ENCODE measurements at places on chromosomes 16 and 17.
A peak's percentile ranks its signal among the peaks of the same experiment; 100 is the strongest.

DNA sequence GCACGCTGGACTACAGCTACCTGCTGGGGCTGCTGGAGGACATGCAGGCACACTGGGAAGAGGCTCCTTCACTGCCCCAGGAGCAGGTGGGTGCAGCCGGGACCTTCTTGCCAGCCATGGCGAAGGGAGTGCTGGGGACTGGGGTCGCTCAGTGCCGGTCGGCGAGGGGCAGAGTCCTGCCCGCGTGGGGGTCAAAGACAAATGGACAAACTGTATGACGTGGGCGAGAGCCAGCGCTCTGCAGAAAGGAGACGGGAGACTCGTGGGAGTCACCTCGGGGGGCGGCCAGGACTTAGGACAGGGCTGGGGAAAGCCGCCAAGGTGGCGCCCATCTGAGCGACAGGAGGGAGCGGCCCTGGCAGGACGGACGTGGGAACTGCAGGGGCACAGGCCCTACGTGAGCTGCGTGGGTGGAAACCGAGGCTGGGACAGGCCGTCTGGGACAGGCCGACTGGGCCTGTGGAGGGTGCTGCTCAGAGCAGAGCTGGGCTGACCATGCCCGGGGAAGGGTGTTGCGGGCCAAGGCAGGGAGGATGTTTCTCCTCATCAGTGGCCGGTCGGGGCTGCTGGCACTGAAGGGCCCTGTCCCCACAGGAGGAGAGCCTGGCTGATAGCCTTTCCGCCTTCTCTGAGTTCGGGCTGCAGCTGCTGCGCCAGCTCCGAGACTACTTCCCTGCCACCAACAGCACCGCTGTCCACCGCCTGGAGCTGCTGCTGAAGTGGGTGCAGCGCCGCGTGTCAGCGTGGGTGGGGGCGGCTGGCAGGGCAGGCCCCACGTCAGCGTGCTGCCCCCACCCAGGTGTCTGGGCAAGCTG, 8.0 kb downstream of the TSR3 start:
- no peak for DNase-seq

- no peak for DNase-seq
These were observed 4.5 kb downstream of the CCR7 start for GRCh38 chr17:40560592-40561293.

- DNase-seq, result no peak
These were observed 72.8 kb downstream of the MMD start for GRCh38 chr17:55348749-55349354.

GRCh38 chr17:59439262-59439661, 107.8 kb downstream of the YPEL2 start:
- DNase-seq, result no peak

DNA sequence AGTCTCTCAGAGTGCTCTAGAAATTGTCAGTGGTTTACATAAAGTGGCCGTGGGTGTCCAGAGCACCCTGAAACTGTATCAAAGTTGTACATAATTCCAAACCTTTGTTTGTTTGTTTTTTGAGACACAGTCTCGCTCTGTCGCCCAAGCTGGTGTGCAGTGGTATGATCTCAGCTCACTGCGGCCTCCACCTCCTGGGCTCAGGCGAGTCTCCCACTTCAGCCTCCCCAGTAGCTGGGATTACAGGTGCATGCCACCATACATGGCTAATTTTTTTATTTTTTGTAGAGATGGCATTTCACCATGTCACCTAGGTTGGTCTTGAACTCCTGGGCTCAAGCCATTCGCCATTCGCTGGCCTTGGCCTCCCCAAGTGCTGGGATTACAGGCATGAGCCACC, 24.3 kb upstream of the ADGRG1 start:
- DNase-seq, result no peak

GRCh38 chr16:27430512-27430911, 28.5 kb downstream of the IL21R start:
- DNase-seq, result no peak

DNA sequence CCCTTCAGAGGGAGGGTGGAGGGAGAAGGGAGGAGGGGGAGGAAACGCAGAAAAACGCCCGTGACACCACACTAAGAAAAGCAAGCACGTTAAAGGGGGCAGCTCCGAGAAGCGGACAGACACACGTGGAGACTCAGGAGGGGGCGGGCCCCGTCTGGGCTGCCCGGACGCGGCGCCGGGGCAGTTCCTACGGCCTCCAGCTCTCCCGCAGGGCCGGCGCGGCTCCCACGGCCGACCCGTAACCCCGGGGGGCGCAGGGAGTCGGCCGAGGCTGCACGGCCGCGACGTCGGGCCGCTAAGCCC, 362 bp downstream of the KLHDC4 start:
- no peak for DNase-seq

GRCh38 chr17:66567234-66568170, 265.1 kb downstream of the PRKCA start:
- peak; percentile 75 for DNase-seq

DNA sequence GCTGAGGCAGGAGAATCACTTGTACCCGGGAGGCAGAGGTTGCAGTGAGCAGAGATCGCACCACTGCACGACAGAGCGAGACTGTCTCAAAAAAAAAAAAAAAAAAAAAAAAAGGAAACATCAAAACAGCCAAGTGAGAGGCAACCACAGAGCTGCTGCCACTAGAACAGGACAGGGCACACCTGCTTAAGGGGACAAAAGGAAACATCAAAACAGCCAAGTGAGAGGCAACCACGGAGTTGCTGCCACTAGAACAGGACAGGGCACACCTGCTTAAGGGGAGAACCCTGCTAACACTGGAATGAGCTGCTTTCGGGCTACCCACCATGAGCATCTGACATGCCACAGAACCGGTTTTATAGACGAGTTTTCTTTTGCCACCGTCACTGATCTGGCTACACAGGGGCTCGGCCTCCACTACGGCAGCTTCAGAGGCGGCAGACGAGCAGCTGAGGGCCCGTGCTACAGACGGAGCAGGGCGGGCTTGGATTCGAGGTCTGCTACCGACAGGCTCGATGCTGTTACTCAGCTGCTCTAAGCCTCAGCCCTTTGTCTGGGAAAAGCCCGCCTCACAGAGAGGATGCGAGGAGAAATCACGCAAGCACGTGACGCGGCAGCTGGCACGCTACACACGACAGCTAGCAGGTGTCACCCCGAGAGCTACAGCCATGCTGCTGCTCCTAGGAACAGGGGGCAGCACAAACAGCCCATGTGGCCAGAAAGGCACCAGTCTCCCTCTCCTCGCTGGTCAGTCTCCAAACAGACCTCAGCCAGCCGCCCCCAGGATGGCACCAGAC, 2.0 kb downstream of the P4HB start:
- no peak for DNase-seq

- DNase-seq, result no peak
These were observed 64.0 kb downstream of the DYNLRB2 start for GRCh38 chr16:80604600-80605355.

DNA sequence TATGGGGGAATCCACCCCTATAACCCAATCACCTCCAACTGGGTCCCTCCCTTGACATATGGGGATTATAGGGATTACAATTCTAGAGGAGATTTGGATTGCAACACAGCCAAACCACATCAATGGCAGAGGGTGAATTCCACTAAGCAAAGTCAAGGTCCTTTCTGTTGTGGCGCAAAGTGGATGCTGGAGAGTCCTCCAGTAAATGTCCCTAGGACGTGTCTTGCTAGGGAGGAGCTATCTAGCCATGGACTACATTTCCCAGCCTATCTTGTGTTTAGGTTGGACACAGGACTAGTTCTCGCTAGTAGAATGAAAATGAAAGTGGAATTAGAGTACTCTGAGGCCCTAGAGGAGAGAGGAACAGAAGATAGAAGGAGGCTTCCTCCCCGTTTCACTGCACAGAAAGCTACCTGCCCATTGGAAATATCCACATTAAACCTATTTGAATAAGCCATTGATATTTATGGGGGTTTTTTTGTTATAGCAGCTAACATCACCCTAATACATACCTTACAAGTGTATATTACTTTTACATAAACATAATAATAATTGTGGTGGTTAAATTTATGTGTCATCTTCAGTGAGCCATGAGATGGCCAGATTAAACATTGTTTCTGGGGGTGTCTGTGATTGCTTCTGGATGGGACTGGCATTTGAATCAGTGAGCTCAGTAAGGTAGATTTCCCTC, 56.7 kb upstream of the ERCC4 start:
- DNase-seq, result no peak

GRCh38 chr17:32780721-32781120, 96.2 kb downstream of the MYO1D start:
- no peak for DNase-seq

GRCh38 chr17:19317359-19318095, 45.0 kb downstream of the B9D1 start:
- no peak for DNase-seq

- DNase-seq, result no peak
These were observed 5.1 kb upstream of the SLC16A11 start for GRCh38 chr17:7048968-7049367.

- peak; percentile 64 for DNase-seq
These were observed at the start of gene APOBR for GRCh38 chr16:28494121-28494851. TSS of gene APOBR (plus strand) at chr16:28494643. CDS start at chr16:28494682, 39 bp downstream.

DNA sequence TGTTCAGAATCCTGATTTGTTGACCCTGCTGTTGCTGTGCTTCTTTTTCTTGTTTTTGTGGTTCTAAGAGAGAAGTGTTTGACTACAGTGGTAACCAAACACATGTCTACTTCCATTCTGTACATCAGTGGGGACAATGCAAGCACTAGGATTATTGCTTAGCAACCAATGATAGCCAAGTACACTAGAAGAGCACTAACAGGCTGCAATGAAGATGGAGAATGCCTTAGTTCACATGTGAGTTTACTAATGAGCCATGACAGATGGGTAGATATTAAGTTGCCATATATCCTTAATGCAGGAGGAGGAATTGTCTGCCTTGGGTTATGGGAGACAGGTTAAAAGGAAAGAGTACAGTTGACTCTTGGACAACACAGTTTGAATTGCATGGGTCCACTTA, 8.3 kb downstream of the EFCAB5 start:
- no peak for DNase-seq

GRCh38 chr17:45310380-45311324, 6.2 kb downstream of the MAP3K14 start:
- DNase-seq, result no peak

DNA sequence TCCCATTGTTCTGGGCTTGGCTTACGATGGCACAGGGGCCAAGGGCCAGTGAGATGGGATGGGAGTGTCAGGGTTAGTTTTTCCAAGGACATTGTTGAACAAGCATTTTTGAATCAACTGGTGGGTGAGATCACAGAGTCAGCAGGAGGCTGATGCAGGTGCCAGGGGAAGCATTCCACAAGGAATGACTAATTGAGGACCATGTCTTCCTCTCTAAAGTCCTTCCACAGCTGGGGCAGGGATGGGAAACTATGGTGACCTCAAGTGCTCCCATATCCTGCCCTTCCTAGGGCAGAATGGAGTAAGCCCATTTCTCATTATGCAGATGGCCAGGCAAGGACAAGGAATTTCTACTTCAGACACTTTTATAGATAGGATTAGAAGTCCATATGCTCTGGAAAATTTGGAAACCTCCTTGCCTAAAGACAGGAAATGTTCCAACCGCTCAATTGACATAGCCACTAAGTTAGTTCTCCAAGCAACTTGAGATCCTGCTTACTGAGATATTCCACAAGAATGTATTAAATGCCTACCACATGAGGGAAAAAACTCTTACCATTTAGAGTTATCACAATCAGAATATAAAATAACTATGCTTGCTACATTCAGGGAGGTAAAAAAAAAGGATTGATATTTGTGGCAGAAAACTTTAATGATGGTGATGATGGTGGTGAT, 21.2 kb upstream of the ENGASE start:
- no peak for DNase-seq

DNA sequence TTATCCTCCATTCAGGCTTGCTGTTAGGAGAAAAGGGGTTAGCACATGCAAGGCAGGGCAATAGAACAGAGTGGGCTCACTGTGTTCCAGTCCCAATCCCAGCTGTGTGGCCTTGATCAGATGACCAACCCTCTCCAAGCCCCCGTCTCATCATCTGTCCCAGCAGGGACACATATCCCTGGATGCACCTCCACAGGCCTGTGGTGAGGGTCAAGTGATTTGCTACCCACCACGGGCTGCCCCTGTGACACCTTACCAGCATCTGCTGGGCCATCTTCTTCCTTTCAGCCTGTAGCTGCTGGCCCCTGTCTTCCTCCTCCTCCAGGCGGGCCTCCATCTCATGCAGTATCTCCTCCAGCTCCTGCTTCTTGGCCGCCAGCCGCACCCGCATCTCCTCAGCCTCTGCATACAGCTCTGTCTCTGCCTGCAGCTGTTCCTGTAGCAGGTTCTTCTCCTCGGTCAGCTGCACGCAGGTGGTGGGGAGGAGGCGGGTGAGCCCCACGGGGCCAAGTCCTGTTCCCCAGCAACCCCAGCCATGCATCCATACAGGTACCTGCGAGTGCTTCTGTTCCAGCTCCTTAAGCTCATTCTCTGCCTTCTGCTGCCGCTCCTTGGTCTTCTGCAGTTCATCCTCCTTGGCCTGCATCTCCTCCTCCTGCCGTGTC, 91.3 kb downstream of the NDE1 start:
- DNase-seq, result no peak

- no peak for DNase-seq
These were observed 528.2 kb upstream of the RBFOX1 start for GRCh38 chr16:6804461-6804860.

- DNase-seq, result no peak
These were observed 52.8 kb downstream of the B9D1 start for GRCh38 chr17:19309701-19310100.

DNA sequence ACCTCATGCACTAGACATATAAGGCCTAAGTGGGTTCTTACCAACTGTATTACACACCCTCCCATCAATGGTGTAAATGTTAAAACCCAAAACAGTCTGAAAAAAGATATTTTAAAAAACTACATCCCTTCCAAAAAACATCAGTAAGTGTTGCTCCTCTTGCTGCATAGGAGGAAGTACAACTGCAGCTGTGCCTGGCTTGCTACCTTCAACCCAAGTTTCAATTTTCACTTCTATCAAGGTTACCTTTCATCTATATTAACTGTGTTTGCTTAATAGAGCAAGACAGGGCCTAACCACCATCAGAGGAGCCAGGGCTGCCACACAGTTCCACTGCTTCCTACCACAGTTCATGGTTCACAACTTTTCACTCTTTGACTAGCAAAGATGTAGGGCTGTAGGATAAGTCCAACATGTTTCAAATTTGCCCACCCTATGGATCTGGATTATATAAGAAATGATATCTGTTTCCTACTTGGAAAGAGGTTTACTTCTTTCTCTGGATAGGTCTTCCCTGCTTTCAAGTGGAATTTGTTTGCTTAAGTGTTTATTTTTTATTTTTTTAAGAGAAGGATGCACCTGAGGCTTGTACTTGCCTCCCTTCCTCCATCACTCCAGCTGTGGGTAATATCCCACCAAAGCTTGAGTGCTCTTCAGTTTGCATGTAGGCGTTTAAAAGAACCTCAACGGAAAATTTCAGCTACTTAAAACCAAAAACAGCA, 56.7 kb downstream of the GRB7 start:
- DNase-seq, result no peak

- no peak for DNase-seq
These were observed 421.7 kb upstream of the C16orf82 start for GRCh38 chr16:26644912-26645543.

- no peak for DNase-seq
These were observed 6.1 kb downstream of the CHST4 start for GRCh38 chr16:71532366-71532765.

GRCh38 chr16:24737391-24737871, 8.0 kb downstream of the TNRC6A start:
- no peak for DNase-seq

Data from activated CD8-positive, alpha-beta memory T cell treated with anti-CD3 and anti-CD28 coated beads for 1 hour (primary cell).